Astrocyte (in vitro differentiated cells and primary cell): ENCODE measurements at places on chromosomes 4 and X.

- no peak for DNase-seq
Measured at GRCh38 chr4:150949342-150949741, 65.7 kb downstream of the LRBA start.

- peak; percentile 67 for DNase-seq
Measured at GRCh38 chr4:102247041-102247440, 98.2 kb downstream of the SLC39A8 start.

DNA sequence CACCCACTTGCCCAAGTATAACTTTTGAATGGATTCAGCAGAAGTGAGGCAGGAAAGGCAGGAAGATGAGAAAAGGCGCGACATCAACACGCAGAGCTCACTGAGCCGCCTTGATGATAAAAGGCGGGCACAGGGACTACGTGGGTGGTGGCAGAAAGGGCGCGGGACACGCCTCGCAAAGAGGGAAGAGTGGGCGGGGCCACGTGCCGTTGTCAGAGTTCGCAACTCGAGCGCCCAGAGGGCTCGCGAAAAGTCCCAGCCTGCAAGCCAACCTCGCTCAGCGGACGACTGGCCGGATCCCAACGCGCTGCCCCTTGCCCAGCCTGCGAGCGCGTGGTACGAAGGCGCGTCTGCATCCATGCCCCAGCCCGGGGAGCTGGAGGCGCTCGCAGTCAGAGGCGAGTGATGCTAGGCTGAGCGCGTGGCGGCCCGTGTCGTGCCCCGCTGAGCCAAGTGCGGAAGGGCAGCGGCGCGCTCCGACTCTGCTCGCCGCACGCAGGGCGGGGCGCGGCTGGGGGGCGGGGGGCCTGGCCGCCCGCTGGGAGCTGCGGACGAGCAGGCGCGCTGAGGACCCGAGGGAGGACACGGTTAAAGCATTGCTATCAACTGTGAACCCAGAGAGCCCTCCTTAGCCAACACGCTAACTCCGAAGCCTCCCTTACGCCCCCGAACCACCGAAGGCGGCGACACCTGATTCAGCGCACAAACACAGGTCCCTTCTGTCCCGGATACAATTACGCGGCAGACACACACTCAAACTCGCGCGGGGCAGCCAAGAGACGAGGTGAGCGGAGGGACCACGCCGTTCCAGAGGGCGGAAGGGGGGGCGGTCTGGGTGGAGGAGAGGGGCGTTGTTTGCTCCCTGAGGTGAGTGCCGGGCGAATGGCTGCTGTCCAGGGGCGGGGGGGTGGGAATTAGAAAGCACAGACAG is at the start of gene UGT8:
UGT8 (plus strand) TSS at position 617 of the 931 bp plus-strand sequence. CDS start 24,074 bp downstream, outside the sequence.
- peak; percentile 12 for DNase-seq

- no peak for DNase-seq
Measured at GRCh38 chr4:168677063-168677462, 180.2 kb downstream of the PALLD start.

GRCh38 chrX:18871161-18871890 is 112.6 kb downstream of the PHKA2 start:
- peak; percentile 7 for DNase-seq
